ENCODE measurements at places on chromosomes 12 and 14. TPM values are rescaled to one million over a fixed set of nuclear protein-coding genes. Genes with fewer than 3 reads are reported as not detected.
A peak's percentile ranks its signal among the peaks of the same experiment; 100 is the strongest.

TSFM gene
- total RNA-seq: 44.9 TPM

- H3K4me1 ChIP-seq: no peaks in the 10 kb centered on the region
- no peak overlapping the region for H3K4me3 ChIP-seq
- H3K36me3 ChIP-seq: no peaks in the 10 kb centered on the region
- no peak overlapping the region for H3K27ac ChIP-seq
- peaks cover 7% of the 10 kb centered on the region for H3K27me3 ChIP-seq
These were observed 11.5 kb downstream of the SYNDIG1L start for GRCh38 chr14:74414403-74415114.

DNA sequence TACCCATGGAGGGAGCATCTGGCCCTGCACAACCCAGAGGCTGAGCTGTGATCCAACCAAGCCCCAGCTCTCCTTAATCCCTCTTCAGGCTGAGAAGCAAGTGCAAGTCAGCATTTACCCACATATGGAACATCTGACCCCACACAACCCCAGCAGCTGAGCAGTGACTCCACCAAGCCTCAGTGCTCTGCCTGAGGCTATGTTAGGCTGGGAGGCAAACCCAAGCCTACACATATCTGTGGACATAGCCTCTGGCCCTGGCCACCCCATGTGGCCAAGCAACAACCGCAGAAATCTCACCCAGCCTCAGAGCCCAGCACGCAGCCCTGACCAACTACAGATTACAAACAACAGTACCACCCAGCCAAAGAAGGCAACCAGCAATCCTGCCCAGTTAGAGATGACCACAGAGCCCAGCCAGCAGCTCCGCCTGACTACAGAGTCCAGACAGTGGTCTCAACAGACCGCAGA is 142.8 kb downstream of the NUAK1 start:
- no peaks in the 10 kb centered on the region for H3K4me1 ChIP-seq
- H3K4me3 ChIP-seq: no peak overlapping the region
- no peak for DNase-seq
- H3K27me3 ChIP-seq: peaks cover 13% of the 10 kb centered on the region
- no peak overlapping the region for H3K27ac ChIP-seq

TMEM121 gene
- 8.2 TPM for total RNA-seq

DNA sequence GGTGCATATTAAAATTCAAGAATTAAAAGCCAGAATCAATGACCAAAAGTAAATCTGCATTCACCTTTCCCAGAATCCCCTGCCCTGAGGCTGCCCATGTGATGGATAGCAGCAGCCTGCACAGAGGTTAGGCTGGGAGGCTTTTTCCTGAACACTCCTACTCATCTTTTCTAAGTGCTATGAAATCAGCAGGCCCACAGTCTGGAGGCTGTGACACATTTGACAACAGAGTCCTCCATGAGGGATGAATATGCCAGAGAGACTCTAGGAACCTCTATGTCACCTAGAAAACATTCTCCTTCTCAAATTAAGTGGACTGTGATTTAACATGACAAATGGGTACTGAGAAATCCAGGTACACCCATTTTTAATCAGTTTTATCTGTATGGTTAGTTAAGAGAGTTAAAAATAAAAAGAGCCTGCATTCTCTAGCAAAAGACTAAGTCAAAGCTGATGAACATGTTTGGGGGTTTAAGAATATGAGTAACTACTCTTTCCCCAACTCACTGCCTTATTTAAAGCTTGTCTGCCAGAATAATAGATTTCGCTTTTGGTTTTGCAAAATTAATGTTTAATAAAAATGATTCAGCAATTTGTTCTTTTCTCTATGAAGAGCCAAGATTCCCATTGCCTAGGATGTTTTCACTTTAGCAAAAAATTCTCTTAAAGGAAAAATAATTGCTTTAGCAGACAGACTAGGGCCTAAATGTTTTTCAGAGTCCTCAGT is 115.0 kb downstream of the RTN1 start:
- H3K27ac ChIP-seq: no peak overlapping the region
- DNase-seq: no peak
- H3K4me3 ChIP-seq: no peak overlapping the region
- peaks cover 2% of the 10 kb centered on the region for H3K27me3 ChIP-seq
- no peaks in the 10 kb centered on the region for H3K4me1 ChIP-seq
- H3K36me3 ChIP-seq: no peaks in the 10 kb centered on the region

APEX1 gene
- total RNA-seq: 228 TPM

VRK1 gene
- 70.4 TPM for total RNA-seq

DNA sequence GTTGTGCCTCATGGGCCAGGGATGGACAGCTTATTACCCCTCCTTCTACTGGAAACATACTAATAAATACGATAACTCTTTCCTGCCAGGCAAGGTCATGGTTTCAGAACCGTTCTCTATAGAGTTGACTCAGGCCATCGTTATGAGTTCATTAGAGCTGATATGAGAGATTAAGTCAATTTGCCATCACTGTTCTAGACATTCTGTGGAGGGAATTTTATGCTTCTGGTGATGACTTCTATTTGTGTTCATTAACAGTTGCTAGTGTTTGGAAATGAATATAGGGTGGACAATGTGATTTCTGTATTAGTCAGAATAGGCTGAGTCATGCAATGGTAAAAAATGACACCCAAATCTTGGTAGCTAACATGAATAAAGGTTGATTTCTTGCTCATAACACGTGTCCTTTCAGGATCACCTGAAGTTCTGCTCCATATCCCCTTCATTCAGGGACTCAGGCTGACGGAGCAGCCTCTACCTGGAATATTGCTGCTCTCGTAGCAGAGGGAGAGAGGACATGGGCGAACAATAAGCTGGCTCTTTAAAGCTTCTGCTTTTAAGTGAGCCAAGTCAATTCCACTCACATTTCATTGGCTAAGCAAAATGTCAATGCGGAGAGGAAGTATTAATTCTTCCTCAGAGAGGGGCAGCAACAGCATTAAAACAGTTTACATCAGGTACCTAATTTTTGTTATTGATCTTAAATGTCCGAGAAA is 18.5 kb upstream of the TBPL2 start:
- no peak overlapping the region for H3K4me3 ChIP-seq
- no peak for DNase-seq
- H3K27ac ChIP-seq: peak overlapping the region; percentile 31
- H3K4me1 ChIP-seq: peaks cover 22% of the 10 kb centered on the region
- H3K36me3 ChIP-seq: no peaks in the 10 kb centered on the region
- peaks cover 18% of the 10 kb centered on the region for H3K27me3 ChIP-seq

- DNase-seq: no peak
- H3K27me3 ChIP-seq: peaks cover 35% of the 10 kb centered on the region
- H3K4me1 ChIP-seq: no peaks in the 10 kb centered on the region
- no peaks in the 10 kb centered on the region for H3K36me3 ChIP-seq
- no peak overlapping the region for H3K4me3 ChIP-seq
These were observed 17.2 kb upstream of the CHPT1 start for GRCh38 chr12:101680240-101680639.

DNA sequence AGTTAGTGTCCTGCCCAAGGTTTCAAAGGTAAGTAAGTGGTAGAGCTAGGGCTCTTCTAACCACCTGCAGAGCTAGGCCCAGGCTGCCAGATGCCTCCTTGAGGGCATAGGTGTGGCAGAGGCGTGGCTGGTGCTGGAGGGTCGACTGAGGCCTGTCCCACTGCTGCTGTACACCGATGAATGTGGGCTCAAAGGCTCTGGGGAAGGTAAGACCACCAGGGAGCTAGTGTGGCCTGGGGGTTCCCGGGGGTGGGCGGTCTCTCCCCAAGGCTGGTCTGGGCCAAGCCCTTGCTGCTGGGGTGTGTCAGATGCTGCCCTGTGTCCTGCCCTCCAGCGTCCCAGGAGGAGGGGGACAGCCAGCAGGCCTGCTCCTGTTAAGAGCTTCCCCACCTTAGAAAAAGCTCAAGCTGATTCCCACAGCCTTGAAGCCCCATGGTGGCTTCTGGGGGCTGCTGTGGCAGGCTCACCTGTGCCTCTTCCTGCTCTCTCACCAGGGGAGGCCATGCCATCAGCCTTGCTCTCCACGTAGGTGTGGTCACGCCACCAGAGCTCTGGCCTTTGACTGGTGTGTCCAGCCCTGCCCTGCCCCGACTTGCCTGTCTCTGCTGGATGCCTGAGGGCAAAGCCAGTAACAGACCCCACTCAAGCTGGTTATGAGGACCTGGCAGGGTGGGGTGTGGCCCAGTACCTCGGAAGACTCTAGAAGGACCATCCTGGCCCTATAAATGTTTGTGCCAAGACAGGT is 36.8 kb downstream of the SH2B3 start:
- no peaks in the 10 kb centered on the region for H3K27me3 ChIP-seq
- peak overlapping the region; percentile 63 for H3K27ac ChIP-seq
- H3K36me3 ChIP-seq: peaks cover 64% of the 10 kb centered on the region
- DNase-seq: no peak
- H3K4me3 ChIP-seq: no peak overlapping the region

DNA sequence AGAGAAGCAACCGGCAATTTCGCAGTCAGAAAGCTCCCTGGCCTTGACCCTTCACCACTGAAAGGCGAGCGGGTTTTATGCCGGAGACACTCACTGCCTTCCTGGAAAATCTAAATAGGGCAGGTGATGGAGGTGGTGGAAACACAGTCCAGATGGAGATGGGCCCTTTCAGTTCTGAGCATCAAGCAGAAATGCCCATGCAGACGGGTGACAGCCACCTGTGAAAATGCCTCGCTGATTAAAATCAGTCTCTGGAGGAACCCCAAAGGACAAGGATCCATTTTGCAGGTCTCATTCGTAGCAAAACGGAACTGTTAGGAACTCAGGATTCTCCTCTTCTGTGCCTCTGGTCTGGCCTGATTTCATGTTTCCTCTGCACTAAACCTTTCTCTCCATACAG is 74.2 kb downstream of the FZD10 start:
- no peak overlapping the region for H3K27ac ChIP-seq
- DNase-seq: no peak
- H3K36me3 ChIP-seq: no peaks in the 10 kb centered on the region
- H3K4me1 ChIP-seq: no peaks in the 10 kb centered on the region
